ENCODE measurements at places on chromosomes 11 and 22.
A peak's percentile ranks its signal among the peaks of the same experiment; 100 is the strongest.

DNA sequence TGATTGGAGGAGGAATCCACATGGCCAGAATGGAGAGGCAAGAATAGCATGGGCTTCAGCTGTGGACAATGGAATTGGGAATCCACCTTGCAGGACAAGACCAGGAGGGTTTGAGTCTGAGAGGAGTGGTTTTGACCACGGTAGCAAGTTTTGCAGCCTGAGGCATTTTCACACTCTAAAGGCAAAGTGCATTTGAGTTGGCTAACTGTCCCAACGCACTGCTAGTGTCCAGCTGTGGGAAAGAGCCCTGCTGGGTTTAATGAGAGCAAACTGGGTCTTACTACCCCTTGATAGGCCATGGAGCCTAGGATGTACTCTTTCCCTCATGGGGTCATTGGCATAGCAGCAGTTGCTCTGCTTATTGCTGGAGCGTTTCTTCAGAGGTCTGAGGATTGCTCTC lies at the start of gene OR5B2:
Gene OR5B2 (minus strand): TSS at position 101 of the 400 bp plus-strand sequence. CDS start 4,860 bp downstream, outside the sequence.
- no peak for DNase-seq

- DNase-seq, result no peak
These were observed 11.2 kb upstream of the BID start for GRCh38 chr22:17785185-17786184.

DNA sequence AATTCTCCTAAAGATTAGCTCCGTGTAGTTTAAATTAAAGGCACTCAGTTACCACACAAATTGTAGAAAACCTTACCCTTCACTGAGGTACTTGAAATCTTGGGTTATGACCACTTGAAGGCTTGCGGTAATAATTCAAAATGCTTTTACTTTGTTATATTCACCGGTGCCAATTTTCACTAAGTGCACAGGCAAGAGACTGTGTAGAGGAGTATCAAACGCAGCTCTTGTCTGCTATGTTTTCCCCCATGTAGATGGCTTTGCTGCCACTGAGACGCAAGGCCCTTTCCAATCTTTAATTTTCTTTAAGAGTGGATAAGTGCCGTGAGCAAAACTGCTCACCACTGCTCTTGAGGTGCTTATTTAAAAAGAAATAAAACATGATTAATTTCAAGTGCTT lies 155.8 kb downstream of the CADM1 start:
- DNase-seq, result no peak

- DNase-seq, result no peak
These were observed 489.5 kb downstream of the DLG2 start for GRCh38 chr11:85137597-85137996.

- DNase-seq, result no peak
These were observed 88.2 kb upstream of the LINC01488 start for GRCh38 chr11:69393178-69393832.

- DNase-seq, result no peak
These were observed 40.2 kb downstream of the TBX1 start for GRCh38 chr22:19800761-19801244.

DNA sequence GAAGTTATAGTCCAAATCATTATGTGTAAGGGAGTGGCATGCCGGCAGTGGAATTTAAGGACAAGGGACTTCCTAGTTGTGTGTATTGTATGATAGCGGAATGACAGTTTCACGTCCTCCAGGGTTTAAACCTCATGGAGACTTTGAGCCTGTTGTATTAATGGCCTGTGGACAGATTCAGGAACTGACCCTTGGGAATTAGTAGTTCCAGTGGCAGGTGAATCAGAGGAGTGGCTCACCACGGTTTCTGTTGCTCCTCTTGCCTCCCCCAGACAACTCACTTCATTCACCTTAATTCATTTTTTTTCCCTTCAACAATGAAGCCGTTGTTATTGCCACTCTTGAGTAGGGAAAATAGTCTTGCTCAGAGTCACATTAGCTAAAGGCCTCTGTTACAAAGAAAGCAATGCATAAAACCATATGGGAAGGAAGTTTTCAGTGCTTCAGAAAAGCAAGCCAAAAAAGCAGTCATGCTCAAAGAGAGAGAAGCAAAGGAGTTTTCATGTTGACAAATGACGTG lies 22.6 kb downstream of the AMOTL1 start:
- no peak for DNase-seq

DNA sequence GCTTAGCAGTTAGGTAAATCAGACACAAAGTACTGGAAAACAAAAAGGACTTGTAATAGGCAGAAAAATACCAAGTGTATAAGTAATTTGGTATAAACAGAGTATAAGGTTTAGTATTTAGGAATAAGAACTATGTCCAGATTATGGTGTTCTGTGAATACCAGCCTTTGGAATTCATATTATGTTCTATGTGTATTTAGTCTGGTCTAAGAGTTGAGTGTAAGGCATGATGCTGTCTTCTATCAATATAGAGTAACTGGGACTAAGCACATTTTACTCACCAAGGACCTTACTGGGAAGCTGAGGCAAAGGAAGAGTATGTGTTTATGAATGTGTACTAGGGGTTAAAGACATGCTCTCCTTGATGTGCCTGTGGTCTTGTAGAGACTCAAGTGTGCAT lies 9.5 kb downstream of the SDHD start:
- DNase-seq, result no peak

DNA sequence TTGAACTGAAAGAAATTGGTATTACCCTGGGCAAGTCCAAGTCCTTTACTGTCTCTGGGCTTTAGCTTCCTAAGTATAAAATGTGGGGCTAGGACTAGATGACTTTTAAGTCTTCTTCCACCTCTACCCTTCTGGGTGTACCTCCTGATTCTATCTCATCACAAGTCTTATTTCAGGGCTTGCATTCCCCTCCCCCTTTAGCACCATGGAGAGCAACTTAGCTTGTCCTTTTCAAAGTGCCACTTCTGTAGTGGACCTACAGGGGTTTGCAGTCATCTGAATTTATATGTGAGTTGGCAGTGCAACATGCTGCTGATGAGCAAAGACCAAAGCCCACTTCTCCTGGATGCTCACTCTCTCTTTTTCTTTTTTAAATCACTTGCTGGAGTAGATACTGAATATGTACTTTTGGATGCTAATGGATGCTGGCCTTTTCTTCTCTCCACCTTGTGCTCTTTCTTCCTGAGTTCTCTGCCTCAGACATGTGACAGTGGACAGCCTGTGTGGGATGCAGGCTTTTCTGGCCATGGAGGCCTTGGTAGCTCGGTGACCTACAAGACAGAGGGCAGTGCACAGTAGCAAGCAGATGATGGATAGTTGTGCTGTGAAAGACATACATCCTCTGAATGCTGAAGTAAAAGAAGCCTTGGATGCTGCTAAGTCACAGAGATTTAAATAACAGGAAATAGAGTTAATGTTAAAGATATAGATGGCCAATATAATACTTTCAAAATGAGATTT lies 185.0 kb downstream of the NELL1 start:
- DNase-seq, result no peak

GRCh38 chr22:41902932-41903421 lies 11.9 kb downstream of the SHISA8 start:
- DNase-seq, result no peak

DNA sequence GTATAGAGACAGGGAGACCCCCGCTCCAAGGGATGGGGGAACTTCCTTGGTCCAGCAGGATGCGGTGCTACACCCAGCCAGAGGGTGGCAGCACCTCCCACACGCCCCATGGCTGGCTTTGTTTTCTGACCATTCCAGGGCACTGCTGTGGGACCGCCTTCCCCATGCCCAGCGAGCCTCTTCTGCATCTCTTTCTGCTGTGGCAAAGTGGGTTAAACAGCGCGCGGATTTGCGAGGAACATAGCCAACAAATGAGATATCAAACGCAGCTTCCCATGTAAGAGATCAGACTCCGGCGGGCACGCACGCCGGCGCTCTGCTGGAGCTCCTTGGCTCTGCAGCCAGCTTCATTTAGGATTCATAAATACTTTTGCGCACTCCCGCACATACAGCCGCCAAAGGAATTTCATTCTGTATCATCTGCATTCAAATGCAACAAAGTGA lies 485.8 kb upstream of the CADM1 start:
- DNase-seq, result no peak

DNA sequence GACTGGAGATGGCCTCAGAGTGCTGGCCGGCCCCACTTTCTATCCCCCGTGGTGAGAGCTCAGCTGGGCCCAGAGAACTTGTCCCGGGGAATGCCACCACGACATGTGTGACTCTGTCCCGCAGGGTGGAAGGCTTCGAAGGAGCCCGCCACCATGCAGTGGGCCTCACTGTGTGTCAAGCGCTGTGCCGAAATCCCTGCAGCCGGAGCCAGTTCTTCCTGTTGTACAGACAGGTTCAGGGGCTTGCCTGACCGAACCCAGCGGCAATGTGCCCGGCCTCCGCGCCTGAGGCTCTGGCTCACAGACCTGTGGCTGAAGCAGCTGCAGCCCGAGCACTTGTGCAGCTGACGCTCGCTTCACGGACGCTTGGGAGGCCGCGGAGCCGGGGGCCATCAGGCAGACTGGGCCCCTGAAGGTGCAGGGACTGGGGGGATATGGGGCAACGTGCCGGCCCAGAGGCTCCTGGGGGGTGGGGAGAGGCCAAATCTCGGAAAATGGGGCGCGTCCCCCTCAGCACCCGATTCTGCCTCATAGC lies 650 bp downstream of the PPM1F start:
- peak; percentile 49 for DNase-seq

GRCh38 chr11:9158898-9159391 lies 67.5 kb upstream of the SCUBE2 start:
- peak; percentile 18 for DNase-seq

DNA sequence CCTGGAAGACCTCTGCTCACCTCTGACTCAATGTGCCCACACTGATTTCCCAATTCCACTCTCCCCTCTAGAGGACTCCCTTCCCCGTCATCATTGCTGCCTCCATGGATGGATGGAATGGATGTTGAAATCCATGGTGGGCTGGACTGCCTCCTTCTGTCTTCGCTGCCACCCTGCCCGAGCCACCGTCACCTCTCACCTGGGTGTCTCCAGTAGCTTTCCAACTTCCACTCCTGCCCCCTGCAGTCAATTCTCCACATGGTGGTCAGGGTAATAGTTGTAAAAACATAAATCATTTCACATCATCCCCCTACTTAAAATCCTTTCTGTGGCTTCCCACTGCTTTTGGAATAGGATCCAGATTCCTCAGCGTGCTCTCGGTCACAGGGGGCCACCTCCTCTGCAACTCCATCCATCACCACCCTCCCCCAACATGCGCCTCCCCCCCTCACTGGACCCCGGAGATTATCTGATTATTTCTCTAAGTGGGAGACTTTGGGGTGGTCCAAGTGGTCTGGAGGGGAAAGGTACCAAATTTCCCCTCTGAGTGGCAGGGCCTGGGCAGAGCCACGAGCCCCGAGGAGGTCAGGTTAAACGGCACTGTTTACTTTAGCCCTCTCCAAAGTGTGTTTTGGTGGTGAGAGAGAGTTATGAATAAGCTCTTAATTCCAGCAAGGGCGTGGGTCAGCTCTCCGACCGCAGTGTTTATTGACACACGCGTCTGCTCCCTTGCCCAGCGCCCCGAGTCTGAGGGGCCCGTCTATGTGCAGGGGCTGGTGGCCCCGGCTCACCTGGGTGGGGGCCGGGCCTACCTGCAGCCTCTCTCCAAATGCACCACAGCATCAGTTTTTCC lies 313.7 kb downstream of the MN1 start:
- no peak for DNase-seq

All from HL-60 (cell line).